ENCODE measurements at places on chromosomes 2 and 18.
A peak's percentile ranks its signal among the peaks of the same experiment; 100 is the strongest.

GRCh38 chr2:118535818-118536212 is 311.6 kb downstream of the EN1 start:
- no peak for DNase-seq

DNA sequence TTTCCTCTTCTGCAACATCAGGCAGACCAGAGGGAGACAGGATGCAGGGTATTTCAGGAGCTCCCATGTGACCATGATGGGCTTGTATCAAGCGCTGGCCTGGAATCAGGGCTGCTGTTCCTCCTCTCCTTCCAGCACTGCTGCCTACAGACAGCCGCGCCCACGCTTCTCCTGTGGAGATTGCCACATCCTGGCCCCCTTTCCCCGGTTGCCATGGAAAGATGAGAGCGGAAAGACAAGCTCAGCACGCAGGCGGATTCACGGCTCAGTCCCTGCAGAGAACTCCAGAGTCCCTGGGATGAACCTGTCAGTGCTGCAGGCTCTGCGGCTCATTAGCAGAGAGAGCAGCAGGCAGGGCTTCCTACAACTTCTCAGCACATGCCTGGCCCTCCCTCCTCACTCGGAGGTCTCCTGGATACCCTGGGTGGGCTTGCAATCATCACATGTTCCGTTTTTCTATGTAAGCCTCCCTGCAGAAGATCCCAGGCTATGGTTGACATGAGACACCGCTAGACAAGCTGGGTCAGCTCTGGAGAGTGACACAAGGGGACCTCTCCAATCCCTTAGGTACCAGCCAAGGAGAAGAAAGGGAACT is 497.8 kb upstream of the MYT1L start:
- no peak for DNase-seq

DNA sequence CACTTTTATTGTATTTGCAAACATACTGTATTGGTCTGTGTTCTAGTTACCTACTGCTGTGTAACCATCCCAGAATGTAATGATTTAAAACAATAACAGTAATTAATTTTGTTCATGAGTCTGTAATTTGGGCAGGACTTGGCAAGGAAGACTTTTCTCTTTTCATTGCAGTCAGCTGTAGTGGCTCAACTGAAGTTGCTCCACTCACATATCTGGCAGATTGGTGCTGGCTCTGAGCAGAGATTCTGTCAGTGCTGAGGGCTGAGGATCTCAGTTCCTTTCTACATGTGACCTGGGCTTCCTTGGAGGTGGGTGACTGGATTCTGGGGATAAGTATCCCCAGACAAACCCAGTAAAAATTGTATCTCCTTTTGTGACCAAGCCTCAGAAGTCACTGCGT is 26.6 kb downstream of the PTPN4 start:
- DNase-seq = no peak

DNA sequence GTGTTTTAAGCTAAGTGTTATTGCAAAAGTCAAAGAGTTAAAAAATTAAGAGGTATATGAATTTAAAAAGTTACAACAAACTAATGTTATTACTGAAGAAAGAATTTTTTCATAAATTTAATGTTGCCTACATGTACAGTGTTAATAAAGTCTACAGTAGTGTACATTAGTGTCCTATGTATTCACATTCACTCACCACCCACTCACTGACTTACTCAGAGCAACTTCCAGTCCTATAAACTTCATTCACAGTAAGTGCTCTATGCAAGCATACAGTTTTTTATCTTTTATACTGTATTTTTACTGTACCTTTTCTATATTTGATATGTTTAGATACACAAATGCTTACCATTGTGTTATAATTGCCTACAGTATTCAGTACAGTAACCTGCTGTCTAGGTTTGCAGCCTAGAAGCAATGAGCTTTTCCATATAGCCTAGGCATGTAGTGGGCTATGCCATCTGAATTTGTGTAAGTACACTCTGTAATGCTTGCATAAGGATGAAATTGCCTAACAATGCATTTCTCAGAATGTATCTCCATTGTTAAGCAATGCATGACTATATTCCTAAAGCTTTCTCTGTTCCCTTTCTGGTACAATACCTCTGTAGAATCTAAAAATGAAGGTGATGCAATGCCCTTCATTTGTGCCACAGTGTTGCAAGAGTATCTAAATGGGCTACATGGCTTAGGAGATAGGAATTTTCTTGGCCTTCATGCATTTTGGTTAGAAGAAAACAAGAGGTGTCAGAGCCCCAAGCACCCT is 370.8 kb upstream of the NT5C1B start:
- DNase-seq = peak; percentile 61

GRCh38 chr2:98868548-98869271 is 67.3 kb downstream of the CRACDL start:
- no peak for DNase-seq

- no peak for DNase-seq
These were observed 155.8 kb downstream of the COL6A3 start for GRCh38 chr2:237258116-237258515.

GRCh38 chr2:108591163-108591562 is 56.9 kb downstream of the LIMS1 start:
- no peak for DNase-seq

- no peak for DNase-seq
These were observed 370.6 kb upstream of the UBE2E3 start for GRCh38 chr2:180609626-180610340.

DNA sequence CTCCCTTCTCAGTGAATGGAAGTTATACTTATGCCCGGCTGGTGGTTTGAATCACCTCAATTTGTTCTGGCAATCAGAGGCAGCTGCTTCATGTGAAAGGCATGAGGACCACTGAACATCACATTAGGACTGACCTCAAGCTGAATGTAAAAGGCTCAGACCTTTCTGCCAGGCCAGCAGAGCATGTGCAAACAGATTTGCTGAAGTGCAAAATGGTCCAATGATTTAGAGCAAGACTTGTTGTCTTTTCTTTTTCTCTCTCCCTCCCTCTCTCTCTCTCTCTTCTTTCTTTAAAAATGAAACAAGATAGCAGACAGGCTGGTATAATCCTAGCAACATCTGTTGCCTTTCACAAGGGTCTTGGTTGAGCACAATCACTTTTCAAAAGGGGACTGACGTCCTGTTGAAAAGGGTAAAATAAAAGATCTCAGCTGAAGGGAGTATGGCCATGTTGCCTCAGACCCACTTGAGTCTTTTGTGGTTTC is 13.3 kb upstream of the CDH7 start:
- DNase-seq = no peak

DNA sequence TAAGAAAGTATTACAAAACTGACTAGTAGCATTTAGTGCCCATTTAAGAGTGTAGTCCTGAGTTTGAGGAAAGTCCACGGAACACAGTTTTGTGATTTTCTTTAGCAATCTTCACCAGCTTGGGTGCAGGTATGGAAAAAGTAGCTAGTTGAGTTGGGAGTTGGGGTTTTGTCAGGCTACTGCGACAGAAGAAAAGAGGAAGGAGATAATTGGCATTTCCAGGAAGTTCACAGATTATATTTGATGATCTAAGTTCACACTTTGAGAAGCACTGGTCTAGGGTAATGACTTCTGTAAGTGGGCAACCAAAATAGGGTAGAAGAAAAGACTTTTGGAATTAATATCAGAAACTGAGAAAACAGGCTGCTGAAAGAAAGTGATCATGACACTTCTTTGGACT is 52.1 kb downstream of the VIL1 start:
- no peak for DNase-seq

GRCh38 chr2:152468899-152469692 is 134.1 kb downstream of the FMNL2 start:
- no peak for DNase-seq

GRCh38 chr2:64017811-64018700 is 1.2 kb downstream of the VPS54 start:
- no peak for DNase-seq

- DNase-seq = no peak
These were observed 141.1 kb downstream of the CSRNP3 start for GRCh38 chr2:165610591-165611029.

- no peak for DNase-seq
These were observed 7.1 kb upstream of the CDCA7 start for GRCh38 chr2:173347305-173348168.

GRCh38 chr2:64844087-64844486 is 145.1 kb upstream of the SLC1A4 start:
- no peak for DNase-seq

DNA sequence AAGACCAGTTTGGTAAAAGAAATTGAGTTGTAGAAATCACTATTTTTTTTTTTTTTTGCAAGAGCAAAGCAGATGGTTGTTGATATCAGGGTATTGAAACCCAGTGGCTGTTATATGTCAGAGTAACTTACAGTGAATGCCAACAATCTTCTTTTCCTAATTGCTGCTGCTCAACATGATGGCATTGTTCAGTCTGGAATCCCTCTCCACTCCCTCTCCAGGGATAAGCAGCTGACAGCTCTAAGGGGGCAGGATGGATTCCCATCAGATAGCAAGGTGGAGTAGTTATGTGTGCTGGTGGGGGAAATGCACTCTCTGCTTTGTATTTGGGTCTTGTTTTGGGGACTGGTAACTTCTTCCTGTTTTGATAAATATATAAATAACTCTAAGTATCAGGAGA is 200.0 kb downstream of the PIK3C3 start:
- no peak for DNase-seq

GRCh38 chr18:75211953-75212750 is 1.6 kb downstream of the TSHZ1 start:
- DNase-seq = no peak

DNA sequence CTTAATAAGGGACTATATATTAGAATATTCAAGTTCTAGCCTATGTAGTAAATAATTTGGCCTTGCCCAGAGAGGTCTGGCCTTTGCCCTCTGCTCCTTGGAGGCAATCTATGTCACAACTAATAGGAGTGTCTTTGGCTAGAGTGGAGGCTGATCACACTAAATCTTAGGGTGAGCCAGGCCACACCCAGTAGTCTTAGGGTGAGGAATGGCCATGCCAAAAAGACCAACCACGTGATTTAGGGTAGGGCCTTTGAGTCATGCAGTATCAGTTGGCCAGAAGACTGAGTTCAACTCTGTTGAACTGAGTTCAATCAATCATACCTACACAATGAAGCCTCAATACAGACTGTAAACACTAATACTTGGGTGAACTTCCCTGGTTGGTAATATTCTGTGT is 26.0 kb upstream of the FLACC1 start:
- no peak for DNase-seq

- no peak for DNase-seq
These were observed 64.9 kb downstream of the DNMT3A start for GRCh38 chr2:25276569-25277465.

DNA sequence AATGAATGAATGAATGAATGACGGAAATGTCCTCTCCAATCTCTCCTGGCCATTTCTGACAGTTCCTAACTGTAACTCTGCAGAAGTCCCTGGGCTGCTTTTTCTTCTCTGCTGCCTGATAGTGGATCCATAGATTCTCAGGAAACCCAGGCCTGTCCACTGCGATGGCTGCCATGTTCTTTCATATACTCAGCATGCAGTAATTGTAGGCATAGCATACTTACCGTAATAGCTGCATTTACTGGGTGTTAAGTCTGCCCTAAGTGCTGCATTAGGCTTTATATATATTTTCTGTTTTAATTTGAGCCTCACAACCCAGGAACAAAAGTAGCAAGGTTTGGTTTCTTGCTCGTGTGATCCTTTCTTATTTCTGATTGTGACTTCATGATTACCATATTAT is 122.9 kb downstream of the DCC start:
- no peak for DNase-seq

DNA sequence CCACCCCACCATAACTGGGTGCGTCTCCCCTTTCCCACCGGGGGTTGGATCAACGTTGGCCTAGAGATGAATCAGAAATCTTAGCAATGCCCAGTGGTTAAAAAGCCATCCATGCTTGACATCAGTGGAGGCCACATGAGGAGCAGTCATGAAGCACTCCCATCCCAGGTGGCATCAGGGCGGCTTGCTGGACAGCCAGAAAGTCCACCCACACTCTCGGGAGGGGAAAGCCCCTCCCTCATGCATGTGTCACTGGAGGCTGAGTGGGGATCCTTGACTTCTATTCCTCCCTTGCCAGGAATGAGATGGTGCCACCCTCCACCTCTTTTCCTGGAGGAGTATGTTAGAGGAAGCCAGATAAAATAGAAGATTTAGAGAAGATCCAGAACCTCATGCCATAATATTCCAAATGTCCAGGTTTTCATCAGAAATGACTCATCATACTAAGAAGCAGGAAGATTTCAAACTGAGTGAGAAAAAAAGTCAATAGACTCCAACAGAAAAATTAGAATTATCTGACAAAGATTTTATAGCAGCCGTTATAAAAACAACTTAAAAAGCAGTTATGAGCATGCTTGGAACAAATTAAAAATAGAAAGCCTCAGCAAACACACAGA is 507.1 kb upstream of the ID2 start:
- DNase-seq = no peak

DNA sequence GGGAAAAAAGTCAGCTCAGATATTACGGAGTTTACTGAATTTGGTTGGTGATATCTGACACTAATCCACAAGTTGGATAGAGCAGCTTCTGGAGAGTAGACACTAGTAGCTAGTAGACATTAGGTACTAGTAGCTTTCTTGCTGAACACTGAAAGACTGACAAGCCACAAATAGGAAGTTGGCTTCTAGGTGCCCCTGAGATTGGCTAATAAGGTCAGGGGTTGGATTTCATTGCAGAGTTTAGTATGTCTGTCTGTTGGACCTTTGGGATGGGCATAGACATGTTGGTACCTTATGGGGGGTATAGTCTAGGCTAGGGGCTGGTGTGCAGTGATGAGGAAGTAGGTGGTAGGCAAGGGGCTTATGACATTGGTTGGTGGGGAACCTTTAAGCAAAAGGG is 164.9 kb upstream of the LRRTM1 start:
- DNase-seq = no peak

DNA sequence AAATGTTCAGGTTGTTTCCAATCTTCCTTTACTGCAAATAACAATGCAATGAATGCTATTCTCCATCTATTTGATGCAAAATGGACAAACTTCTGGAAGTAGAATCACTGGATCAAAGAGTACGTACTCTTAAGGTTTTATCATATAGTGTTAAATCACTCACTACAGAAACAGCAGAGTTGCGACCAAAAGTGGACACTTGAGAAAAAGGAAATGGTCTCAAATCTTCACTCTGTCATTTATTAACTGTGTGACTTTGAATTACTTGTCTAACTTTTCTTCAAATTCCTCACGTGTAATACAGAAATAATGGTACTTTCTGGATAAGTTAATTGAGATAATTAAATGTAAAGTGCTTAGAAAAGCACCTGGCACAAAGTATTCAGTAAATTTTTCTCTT is 78.1 kb downstream of the CERKL start:
- DNase-seq = no peak

GRCh38 chr2:39737661-39738060 is 41.4 kb downstream of the THUMPD2 start:
- DNase-seq = no peak

- no peak for DNase-seq
These were observed 37.2 kb upstream of the SCLY start for GRCh38 chr2:238023608-238024007.

- DNase-seq = no peak
These were observed 136.0 kb downstream of the PTH2R start for GRCh38 chr2:208542465-208543041.

GRCh38 chr2:15222856-15223255 is 338.3 kb downstream of the NBAS start:
- DNase-seq = no peak

DNA sequence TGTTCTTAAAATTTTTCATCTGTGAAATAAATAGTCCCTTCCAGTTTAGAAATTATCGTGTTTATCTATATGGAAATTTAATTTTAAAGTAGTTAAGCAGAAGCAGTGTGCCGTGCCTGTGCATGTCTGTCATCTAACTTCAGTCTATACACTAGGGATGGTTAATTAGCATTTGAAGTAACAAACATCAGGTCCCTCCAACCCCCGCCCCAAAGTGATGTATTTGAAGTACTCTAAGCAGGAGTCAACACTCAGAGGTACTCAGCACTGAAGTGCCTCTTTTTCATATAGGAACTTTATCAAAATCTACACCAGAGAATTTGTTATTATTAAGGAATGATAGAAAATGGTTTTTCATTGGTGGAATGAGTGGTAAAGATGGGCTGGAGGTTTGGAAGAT is 33.0 kb downstream of the LANCL1 start:
- DNase-seq = no peak
